ENCODE measurements at places on chromosomes 4 and X.

- no peak for DNase-seq
These were observed at the start of gene CXCL8 for GRCh38 chr4:73740353-73740778. TSS of gene CXCL8 (plus strand) at chr4:73740569. CDS start at chr4:73740659, 90 bp downstream.

DNA sequence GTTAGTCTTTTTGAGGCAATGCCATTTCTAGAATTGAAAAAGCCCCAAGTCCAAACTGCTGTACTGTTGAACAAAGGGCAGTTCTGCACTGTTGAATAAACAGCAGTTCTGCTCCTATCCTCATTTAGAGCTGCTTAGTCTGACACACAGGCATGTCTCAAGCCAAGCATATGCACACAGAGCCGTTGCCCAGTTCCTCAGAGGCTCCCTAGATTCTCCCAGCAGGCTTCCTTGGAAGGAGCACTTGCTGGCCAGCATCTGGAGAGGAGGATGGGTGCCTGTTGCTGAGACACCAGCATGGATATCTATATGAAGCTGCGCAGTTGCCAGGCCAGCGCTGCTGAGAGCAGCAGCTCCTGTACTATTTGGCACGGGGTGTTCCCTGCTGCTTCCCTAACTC lies 138.3 kb upstream of the USP38 start:
- no peak for DNase-seq

DNA sequence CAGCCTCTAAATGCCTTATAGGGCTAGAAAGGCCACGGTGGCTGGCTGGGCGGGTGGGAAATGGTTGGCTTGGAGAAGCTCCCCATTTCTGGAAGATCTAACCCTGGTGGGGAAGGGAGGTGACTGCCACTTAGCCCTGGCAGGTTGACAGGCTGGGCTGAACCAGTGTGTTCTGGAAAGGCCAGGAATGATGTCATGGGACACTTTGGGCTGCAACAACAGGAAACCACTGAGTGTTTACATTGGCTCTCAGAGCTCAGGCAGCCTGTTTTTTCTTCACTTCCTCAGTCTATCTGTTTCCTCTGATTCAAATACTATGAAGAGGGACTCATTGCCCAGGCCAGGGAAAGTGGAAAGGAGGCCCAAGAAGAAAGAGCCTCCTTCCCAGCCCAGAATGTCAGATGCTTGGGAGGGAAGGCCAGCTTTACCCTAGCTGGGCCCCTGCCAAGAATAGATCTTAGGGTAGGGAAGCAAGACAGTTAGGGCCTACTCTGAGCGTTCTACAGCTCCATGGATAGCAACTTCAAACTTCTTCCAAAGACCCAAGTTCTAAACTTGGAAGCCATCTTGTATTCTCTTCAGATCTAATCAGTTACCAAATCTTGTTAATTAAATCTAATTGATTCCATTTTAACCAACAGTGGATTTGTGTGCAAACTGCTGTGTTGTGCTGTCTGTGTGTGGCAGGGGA lies 65.8 kb upstream of the MSN start:
- DNase-seq = no peak

- DNase-seq = no peak
These were observed 3.7 kb upstream of the TEX13D start for GRCh38 chrX:124328765-124329164.

DNA sequence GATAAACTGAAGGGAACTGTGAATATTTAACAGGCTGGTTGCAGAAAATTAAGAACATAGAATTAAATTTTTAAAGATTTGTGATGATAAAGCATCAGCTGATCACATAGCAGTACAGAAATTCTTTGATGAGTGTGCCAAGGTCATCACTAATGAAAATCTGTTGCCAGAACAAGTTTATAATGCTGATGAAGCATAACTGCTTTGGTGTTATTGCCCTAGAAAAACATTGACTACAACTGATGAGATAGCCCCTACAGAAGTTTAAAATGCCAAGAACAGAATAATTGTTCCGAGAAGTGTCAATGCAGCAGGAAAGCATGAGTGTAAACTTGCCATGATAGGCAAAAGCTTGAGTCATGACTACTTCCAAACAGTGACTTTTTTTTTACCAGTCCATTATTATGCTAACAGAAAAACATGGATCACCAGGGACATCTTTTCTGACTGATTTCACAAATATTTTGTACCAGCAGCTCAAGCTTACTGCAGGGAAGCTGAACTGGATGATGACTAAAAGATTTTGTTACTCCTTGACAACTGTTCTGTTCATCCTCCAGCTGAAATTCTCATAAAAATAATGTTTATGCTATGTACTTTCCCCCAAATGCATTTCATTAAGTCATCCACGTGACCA lies 1136.6 kb downstream of the FAT4 start:
- no peak for DNase-seq

GRCh38 chr4:108240366-108240765 lies 71.6 kb upstream of the LEF1 start:
- DNase-seq = no peak

DNA sequence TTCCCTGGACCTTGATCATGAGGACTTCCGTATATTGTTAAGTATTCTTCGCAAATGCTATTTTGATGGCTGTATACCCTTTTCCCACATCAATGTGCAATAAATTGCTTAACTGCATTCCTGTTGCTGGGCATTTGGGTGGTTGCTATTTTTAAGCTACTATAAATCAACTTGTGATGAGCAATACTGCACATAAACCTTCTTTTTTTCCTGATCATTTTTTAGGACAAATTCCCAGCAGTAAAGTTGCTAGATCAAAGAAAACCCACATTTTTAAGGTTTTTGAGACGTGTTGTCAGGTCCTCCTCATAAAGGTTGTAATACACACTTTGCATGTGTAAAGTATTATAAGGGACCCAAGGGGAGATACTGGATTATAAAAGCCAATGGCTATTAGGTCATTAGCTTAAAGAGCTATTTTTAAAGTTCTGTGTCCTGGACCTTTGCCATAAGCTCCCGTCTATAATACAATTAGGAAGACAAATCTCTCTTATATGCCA lies 35.6 kb downstream of the LIMCH1 start:
- DNase-seq = no peak

DNA sequence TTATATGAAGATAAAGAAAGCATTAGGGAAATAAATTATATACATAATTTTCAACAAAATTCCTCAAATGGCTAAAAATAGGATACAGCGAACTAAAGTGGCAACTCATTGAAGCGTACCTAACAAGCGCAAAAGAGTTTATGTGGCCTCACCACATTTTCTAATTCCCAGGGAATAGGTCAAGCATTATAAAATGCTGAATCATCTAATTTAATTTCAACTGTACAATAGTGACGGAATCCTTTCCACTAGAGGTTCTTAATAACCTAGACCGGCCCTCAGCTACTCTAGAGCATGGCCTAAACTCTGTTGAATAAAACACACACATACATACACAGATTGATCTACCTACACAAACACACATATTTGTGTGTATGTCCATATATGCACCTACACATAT lies 29.1 kb downstream of the CXXC4 start:
- DNase-seq = no peak

DNA sequence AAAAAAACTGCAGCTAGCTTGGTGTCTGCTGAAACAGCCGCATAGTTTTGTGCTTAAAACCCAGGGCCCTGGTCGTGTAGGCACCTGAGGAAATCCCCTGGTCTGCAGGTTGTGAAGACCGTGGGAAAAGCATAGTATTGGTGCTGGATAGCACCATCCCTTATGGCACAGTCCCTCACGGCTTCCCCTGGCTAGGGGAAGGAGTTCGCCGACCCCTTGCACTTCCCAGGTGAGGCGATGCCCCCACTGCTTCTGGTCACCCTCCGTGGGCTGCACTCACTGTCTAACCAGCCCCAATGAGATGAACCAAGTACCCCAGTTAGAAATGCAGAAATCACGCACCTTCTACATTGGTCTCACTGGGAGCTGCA lies 1105.1 kb downstream of the STPG2 start:
- no peak for DNase-seq

DNA sequence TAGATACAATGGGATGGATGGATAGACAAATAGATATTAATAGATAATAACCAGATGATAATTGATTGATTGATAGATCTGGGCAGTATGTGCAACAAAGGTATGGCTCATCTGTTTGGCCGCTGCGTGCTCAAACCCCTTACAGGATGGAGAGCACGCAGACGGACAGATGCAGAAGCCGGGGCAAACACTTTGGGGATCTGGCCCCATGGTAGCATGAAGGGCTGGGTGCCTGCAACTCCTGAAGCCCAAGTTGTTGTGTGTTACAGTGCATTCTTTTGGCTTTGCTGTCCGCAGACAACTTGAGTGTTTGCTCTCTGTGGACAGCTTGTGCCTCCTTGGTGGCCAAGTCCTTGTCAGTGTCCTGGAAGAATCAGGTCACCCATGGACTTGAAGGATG lies 10.6 kb upstream of the DHRSX start:
- DNase-seq = no peak

- no peak for DNase-seq
These were observed 2.6 kb downstream of the LSM6 start for GRCh38 chr4:146178126-146178525.

DNA sequence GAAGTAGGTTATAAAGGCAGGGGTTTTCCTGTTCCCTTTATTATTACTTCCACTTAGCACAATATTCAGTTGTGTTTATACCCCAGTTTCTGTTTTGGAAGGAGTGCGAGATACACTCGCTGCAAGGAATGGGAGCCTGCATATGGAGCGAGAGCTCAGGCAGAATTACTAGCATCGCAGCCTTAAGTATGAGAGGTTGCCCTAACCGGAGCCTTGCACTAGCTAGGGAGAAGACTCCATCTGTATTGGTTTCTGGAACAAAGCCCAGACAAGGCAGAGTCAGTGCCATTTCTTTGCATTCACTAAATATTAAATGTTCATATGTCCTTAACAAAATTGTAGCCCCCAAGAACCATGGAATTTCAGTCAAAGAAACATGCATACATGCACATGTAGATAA lies 6.2 kb upstream of the DCTD start:
- no peak for DNase-seq

DNA sequence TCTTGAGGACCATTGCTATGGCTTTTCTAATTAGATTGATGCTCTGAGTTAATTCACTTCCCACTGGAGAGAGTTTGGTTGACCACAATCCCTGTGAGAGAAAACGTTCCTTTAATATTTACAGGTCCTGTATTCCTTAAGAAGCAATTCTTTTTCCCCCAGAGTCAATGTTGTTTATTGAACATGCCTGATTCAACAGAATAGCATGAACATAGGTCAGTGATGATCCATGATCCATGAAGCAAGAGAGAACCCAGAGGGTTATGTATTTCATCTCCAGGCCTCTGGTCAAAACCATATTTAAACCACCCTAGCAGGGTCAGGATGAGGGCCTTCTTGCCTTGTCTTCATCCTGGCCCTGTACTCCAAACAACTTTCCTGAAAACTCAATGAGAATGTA lies 39.4 kb upstream of the EFHC2 start:
- DNase-seq = no peak

DNA sequence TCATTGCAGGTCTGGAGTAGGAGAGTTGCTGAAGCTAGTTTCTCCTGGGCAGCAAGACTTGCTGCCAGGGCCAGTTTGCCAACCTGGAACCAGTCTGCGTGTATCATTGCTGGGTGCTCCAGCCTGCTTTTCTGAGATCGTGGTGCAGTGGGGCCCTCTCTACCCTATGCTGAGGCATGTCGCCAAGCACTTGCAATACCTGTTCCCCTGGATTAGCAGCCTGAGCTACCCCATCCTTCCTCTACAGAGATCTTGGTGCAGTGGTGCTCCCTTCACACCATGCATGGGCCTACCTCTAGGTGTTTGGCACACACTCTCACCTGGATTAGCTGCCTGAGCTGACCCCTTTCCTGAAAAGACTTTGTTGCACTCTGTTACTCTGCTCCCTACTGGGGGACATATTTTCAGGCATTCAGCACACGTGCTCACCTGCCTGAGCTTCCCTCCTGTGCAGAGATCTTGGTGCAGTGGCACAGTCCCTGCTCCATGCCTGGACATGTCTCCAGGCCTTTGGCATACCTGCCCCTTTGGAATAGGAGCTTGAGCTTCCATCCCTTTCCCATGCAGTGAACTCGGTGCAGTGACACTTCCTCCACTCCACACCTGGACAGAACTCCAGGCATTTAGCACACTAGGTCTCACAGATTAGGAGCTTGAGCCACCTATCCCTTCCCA lies 133.7 kb upstream of the CXCL13 start:
- no peak for DNase-seq

GRCh38 chr4:183286590-183287308 lies 33.3 kb downstream of the CLDN22 start:
- no peak for DNase-seq
